ENCODE measurements at places on chromosomes 12 and 14. TPM values are rescaled to one million over a fixed set of nuclear protein-coding genes. Genes with fewer than 3 reads are reported as not detected.

DNA sequence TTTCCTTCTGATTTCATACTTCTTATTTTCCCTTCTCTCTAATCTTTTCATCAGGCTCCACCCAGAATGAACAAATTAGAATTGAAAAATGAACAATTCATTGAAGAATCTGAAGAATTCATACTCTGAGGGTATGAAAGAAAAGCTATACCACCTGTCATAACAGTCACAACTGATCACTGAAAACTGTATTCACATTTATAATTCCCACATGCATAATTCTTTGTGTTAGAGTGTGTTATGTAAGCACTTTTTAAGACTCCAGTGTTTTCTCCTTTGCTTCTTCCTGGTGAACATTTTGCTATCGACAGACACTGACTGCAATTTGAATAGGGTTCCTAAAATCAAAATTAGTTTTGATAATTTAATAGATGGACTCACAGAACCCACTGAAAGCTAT lies 271.2 kb downstream of the SLC16A7 start:
- DNase-seq: no peak

GRCh38 chr14:23297611-23298277 lies 4.9 kb downstream of the PPP1R3E start:
- DNase-seq: no peak

DNA sequence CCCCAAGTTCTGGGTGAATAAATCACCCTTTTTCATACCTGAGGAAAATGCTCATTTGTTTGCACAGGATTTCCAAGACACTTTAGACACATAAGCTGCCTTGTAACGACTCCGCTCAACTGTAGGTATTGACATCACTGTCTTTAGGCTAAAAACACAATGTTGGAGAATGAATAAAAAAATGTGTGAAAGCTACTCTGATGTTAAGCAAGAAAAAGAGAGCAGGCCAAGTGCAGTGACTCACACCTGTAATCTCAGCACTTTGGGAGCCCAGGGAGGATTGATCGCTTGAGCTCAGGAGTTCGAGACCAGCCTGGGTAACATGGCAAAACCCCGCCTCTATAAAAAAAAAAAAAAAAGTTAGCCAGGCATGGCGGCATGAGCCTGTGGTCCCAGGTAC lies 11.1 kb upstream of the CIPC start:
- DNase-seq: no peak

GRCh38 chr12:7787574-7788293 lies 1.5 kb upstream of the NANOG start:
- DNase-seq: peak; percentile 15

DNA sequence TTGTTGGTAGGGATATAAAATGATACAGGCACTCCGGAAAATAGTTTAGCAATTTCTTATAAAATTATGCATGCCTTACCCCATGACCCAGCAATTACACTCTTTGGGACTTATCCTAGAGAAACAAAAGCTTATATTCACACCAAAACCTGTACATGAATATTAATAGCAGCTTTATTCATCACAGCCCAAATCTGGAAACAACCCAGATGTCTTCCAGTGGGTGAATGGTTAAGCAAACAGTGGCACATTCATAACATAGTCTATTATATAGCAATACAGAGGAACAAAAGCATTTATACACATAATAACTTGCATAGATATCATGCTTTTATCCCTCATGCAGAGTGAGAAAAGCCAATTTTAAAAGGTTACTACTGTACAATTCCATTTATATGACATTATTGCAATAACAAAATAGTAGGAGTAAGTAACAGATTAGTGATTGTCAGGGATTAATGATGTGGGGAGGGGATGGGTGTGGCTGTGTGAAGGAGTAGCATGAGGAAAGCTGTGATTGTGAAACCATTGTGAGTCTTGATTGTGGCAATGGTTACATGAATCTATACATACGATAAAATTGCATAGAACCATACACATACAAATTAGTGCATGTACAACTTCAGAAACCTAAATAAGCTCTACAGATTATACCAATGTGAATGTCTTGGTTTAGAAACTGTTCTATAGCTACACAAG lies 363.1 kb upstream of the OR4E1 start:
- DNase-seq: no peak

DNA sequence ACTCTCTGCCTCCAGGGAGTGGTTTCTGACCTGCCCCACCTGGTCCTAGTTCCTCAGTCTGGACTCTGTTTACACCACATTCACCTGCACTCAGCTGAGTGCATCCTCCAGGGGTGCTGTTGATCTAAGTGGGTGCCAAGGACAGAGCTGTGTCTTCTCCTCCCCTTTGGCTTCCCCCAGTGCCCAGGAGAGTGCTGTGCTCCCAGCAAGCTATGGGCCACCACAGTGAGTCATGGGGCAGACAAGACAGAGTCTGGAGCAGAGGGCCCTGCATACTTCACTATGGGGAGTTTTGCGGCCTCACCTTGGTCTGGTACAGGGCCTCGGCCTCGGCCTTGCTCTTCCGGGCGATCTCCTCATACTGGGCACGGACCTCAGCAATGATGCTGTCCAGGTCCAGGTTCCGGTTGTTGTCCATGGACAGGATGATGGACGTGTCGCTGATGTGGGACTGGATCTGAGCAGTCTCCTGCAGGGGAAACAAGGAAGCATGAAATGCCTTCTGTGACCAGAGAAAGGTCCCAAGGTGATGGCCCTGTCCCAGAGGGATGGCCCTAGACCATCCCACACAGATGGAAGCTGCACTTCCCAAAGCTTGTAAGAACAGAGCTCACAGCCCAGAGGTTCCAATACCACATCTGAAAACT lies 4.9 kb downstream of the KRT73 start:
- DNase-seq: no peak

DNA sequence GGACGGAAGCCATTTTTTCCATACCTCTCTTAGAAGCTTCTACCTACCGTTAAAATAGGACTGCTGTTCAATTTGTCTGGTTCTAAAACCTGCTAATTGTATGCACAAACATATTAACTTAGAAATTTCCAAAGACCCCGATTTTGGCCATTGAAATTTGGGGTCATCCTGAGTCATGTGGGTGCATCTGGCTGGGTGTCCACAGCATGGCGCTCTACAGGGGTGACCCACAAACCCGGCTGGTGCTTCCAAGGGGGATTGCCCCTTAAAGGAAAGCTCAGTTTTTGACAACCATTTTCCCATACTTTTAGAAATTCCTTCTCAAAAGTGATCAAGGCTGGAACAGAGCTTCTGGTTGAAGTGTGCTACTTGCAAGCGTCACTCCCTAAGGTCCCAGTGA lies 83.9 kb upstream of the EIF5 start:
- DNase-seq: no peak

GRCh38 chr14:94041551-94042346 lies 15.6 kb downstream of the OTUB2 start:
- no peak for DNase-seq

- DNase-seq: no peak
Observed at GRCh38 chr14:61101803-61102548, 120.9 kb downstream of the SLC38A6 start.

DNA sequence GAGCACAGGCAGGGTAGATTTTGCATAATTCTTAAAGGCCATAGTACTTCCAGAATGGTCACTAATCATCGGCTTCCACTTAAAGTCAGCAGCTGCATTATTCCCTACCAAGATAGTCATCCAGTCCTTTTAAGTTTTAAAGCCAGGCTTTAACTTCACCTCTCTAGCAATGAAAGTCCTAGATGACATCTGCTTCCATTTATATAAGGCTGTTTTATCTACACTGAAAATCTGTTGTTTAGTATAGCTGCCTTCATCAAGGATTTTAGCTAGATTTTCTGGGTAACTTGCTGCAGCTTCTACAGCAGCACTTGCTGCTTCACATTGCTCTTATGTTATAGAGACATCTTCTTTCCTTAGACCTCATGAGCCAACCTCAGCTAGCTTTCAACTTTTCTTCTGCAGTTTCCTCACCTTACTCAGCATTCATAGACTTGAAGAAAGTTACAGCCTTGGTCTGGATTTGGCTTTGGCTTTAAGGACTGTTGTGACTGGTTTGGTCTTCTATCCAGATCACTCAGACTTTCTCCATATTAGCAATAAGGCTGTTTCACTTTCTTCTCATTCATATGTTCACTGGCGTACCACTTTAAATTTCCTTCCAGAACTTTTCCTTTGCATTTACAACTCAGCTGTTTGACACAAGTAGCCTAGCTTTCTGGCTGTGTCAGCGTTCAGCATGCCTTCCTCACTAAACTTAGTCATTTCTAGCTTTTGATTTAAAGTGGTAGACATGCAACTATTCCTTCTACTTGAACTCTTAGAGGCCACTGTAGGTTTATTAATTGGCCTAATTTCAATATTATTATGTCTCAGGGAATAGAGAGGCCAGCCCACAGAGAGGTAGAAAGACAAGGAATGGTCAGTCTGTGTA lies 209.9 kb upstream of the GARIN2 start:
- no peak for DNase-seq

GRCh38 chr14:36517242-36518030 lies 2.6 kb downstream of the NKX2-1 start:
- DNase-seq: no peak

DNA sequence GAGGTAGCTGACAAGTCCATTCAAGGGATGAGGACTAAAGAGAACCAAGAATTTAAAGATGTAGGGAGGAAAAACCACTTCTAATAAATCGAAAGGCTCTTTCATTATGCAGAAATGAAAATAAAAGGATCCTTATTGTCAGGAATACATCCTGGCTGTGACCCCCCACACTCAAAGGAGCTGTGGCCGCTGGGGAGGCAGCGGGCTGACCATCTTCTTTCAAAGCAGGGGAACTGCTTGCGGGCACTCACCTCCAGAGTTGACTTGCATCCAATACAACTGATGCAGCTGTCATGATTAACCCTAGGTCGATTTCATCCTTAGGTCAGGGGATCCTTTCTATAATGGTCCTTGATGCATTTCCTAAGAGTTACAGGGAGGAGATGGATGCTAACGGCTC lies 35.3 kb downstream of the TRAFD1 start:
- DNase-seq: no peak

GRCh38 chr12:110012137-110012536 lies 12.9 kb downstream of the ANKRD13A start:
- no peak for DNase-seq

- DNase-seq: no peak
Observed at GRCh38 chr12:47221256-47222023, 141.7 kb upstream of the AMIGO2 start.

- DNase-seq: peak; percentile 45
Observed at GRCh38 chr12:94289461-94290312, 141.3 kb downstream of the PLXNC1 start.

GRCh38 chr12:58711974-58712373 lies 208.3 kb downstream of the LRIG3 start:
- no peak for DNase-seq

DNA sequence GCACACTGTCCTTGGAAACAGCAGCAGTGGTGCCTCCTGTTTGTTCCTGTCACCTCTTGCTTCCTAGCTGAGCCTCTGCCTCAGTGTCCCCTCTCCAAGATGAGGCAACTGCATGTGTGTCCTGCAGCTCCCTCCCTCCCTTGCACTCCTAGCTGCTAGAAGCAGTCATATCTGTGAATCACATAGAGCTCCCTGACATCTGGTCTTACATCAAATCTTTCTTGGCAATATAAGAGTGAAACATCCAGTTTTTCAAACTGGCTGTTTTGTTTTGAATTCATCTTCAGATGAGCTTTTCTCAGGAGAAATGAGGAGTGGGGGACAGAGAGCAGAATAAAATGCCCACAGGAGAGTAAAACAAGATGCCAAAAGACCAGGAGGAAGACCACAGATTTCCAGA lies 103.7 kb downstream of the VCPKMT start:
- no peak for DNase-seq

GRCh38 chr14:26905229-26905628 lies 307.4 kb upstream of the NOVA1 start:
- no peak for DNase-seq

- DNase-seq: no peak
Observed at GRCh38 chr14:69996216-69996615, 117.0 kb downstream of the SMOC1 start.

GRCh38 chr14:71682337-71682736 lies 249.9 kb upstream of the RGS6 start:
- no peak for DNase-seq

DNA sequence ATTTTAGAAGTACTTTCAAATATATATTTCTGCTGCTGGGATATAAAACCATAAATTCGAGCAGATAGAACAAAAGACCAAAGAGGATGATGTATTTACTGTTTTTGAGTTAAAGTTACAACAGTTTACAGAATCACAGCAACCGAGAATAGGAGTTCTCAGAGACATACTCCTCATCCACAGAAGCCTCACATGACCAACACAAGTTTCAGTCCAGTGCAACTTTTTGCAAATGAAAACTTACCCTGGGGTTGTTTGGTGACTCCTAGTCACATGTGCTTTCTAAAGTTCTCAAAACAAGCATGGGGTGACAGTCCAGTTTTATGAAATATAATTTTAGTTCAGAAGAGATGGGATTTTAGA lies 117.1 kb downstream of the PRKCH start:
- DNase-seq: no peak

DNA sequence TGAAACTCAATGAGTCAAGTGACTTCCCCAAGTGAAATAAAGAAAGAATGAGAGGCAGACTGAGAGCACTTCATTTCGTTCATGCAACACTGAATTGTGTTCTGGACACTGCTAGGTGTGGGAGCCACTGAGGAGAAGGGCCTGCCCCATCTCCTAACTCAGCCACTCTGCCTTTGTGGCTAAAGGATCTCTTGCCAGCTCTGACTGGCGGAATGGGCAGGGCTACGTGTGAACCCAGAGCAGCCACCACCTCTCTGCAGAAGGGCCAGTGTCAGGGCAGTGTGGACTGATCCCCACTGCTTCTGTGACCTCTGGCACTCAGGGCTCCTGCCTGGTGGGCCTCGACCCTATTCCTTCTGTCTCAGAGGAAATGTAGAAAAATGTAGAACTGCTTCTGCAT lies 46.5 kb upstream of the GZMB start:
- DNase-seq: no peak

DNA sequence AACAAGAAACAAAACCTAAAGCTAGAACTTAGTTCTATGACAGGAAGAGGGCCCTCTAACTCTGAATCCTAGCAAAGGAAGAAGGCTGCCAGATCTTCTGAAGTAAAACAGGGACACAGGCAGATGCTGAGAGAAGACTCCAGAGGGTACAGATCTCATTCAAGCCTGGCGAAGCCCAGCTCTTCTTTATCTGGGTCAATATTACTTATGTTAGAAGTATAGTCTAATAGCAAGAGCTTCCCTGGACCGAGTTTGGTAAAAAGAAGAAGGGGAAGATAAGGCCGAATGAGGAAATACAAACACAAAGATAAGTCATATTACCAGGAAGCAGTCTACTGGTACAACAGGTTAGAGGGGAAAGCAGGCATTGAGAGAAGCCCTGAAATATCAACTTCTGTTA lies 79.9 kb upstream of the CCDC91 start:
- DNase-seq: no peak

TCL1B gene
- polyA plus RNA-seq: not detected

POTEG gene
- polyA plus RNA-seq: 0.06 TPM

PTGDR gene
- 0.38 TPM for polyA plus RNA-seq

OAS2 gene
- 7.4 TPM for polyA plus RNA-seq

FSCB gene
- polyA plus RNA-seq: not detected

KRT75 gene
- not detected for polyA plus RNA-seq

SPIC gene
- not detected for polyA plus RNA-seq

CCDC198 gene
- polyA plus RNA-seq: 43.9 TPM

SIX6 gene
- polyA plus RNA-seq: not detected

HSPB8 gene
- 14.9 TPM for polyA plus RNA-seq
